ENCODE measurements at places on chromosomes 12 and 14.

GRCh38 chr12:2291182-2291832, 238.5 kb downstream of the CACNA1C start:
- DNase-seq, result peak; percentile 43

GRCh38 chr14:56273951-56274350, 155.7 kb downstream of the PELI2 start:
- no peak for DNase-seq

DNA sequence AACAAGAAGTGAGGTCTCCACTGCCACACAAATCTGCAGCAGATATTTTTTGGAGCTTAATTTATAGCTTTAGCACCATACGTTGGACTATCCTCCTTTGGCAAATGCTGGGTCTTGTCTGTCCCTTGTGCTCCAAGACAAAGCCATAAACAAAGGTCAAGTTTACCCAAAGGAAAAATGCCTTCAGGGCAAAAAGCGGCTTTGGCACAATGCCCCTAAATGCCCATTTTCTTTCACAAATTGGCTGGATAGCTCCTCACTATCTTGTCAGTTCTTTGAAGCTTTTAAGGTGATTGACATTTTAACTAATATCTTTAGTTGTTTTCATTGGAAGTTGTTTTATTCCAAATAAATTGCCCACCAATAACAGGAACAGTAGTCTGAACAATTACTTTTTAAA, 59.6 kb downstream of the EML5 start:
- DNase-seq, result no peak

- no peak for DNase-seq
These were observed 1.9 kb downstream of the TRIP11 start for GRCh38 chr14:92037989-92038388.

DNA sequence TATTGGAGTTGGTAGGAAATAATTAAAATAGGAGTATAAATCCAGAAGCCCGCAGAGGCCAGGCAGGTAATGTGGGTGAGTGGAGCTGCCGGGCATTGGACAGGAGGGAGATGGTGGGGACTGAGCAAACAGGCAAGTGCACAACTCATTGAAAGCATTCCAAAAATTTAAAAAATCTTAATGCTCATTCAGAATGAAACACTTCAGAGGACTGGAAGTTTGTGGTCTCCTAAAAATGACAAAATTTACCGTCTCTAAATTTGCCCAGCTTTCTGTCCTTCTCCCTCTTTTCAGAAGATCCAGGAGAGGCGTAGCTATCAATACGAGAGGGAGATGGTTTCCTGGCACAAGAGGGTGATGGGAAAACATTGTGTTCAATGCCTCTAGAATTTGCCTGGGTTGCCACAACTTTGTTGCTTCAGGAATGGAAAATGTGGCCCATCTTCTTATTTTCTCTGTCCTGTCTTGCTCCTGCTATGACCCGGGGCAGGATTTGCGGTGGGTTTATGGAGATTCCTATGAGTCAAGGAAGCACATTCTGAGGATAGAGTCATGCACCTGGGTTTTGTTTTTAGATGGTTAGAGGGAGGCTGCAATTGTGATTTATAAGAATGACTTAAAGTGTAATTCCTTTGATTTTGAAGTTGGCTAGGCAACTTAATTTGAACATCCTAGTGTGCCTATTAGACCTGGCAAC, 72.2 kb downstream of the BORCS5 start:
- DNase-seq, result no peak

DNA sequence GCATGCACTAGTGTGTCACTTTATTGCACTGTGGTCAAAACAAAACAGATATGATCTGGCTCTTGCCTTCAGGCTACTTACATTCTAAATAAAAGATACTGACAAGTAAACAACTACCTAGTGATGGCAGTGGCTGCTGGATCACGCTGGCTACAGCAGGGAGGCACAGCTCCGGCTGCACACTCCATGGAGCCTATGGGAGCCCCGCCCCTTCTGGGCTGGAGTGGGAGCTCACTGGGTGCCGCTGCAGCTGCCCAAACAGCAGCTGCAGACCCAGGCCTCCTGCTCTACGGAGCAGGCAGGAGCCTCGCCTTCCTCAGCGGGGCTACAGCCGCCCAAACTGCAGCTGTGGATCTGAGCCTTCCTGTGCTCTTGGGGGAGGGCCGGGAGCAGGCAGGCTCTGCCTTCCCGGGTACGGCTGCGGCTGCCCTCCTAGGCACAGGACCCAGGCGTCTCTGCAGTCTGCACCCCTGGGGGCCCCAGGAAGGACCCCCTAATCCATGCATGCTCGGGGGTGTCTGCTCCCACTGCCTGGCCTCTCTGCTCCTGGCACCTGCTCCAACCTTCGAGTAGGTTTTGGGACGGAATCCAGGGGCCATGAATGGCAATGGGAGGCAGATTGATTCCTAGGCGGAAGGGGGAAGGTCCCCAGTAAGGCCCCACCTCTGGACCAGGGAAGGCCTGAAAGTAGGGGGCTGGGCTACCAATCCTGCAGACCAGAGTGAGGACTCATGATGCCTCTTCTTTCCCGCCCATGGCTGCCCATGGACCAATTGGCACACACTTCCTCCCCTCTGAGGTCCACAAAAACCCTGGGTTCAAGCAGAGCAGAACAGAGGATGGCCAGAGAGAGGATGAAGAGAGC, 253.1 kb downstream of the ANO6 start:
- no peak for DNase-seq

DNA sequence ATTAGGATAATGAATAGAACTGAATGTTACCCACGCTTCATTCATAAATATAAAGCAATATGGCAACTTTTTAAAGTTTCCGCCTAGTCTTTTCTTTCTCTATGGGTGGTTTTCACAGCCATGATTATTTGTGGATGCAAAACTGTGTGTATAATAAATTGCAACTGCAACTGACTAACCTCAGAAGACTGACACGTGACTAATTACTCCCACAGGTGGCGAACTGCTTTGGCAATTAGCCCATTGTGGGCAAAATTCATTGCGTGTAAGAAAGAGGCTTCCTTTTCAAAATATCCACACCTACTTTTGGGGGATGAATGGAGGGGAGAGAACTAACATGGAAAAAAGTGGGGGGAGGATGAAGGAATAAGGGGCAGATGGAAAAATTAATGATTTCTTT, 79.0 kb downstream of the SLC25A21 start:
- DNase-seq, result no peak

GRCh38 chr14:51620056-51620455, 31.7 kb upstream of the FRMD6 start:
- DNase-seq, result no peak

GRCh38 chr12:75208856-75209811, 505 bp downstream of the KCNC2 start:
- peak; percentile 43 for DNase-seq

DNA sequence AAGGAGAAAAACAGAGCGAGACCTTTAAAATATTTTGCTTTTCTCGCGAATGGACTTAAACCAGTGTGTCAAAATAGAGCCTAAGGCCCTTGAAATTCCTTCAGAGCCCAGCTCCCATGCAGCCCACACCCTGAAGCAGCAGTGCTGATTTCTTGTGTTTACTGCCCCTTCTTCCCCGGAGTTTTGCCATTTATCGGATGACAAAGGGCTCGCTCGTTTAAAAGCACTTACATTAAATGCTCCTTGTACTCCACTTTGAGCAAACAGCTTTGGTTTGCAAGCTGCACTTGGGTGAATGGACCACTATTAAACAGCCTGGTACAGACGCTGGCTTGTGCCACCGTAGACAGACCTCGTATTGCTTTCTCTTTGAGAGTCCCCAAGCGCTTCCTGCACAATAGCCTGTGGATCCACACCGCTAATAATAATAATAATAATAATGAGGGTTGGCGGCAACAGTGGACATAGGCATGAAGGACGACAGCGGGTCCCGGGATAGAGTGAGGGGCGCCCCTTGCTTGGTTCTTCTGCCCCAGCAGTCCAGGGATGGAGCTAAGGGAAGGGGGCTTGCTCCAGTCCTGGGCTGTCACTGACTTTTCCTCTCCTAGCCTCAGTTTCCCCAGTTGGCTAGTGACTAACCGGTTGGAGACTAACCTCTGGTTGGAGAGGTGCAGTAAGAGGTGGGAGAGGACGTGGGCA, 6.6 kb downstream of the DLK1 start:
- DNase-seq, result no peak

GRCh38 chr14:24327303-24327702, 7.6 kb downstream of the ADCY4 start:
- DNase-seq, result no peak

- DNase-seq, result no peak
These were observed 41.5 kb downstream of the IGF1 start for GRCh38 chr12:102438827-102439210.

GRCh38 chr14:93859957-93860356, 67.2 kb upstream of the FAM181A start:
- no peak for DNase-seq

DNA sequence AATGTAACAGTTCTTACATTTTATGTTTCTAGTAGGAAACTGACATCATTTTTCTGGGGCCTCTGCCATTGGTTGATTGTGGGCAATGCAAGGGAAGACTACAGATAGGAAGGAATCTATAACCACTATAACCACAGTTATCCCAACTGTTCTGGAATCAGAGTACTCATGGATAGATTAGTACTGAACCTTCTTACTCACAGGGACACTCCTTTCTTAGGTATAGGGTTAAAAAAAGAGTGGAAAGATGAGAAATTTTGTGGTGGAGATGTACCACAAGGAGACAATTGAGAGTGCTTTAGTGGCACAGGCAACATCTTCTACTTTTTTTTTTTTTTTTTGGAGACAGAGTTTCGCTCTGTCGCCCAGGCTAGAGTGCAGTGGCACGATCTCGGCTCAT, 21.0 kb downstream of the TMEM116 start:
- DNase-seq, result no peak

- DNase-seq, result no peak
These were observed 831 bp upstream of the BTBD7 start for GRCh38 chr14:93333631-93334103.

GRCh38 chr12:30000401-30000800, 216.7 kb upstream of the TMTC1 start:
- no peak for DNase-seq
